ENCODE measurements at places on chromosomes 4 and X. TPM values are rescaled to one million over a fixed set of nuclear protein-coding genes. Genes with fewer than 3 reads are reported as not detected.

DNA sequence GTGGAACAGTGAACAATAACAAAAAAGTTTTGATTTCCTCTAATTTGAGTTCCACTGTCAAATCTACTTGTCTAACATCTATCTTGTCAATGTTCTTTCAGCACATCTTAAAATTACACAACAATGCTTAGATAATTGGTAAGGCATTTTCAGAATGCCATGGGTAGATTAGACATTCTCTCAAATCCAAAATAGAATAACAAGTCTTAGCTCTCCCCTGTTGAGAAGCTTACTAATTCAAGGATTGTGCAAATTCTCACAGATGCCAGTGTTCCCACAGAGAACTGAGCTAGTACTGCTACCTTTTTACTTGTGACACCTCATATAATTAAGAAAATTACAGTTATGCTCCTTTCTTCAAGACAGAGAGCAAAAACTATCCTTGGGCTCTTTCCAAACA lies 2442.0 kb downstream of the PCDH7 start:
- DNase-seq: no peak

GRCh38 chr4:87849612-87850011 lies 16.8 kb downstream of the MEPE start:
- DNase-seq: no peak

DNA sequence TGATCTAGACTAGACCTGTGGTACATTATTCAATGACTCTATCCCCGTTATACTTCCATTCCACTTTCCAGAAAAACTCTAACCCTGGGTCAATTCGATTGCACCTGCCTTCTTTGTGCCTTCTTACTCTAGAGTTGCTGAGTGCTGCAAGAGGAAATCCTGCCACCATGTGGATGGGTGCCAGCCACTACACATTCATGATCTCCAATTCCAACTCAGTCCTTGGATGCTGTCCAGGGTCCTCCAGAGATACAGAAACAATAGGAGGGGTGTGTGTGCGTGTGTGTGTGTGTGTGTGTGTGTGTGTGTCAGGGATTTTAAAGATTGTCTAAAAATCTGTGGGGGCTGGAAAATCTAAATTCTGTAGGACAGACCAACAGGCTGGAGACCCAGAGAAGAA lies 42.9 kb upstream of the INTS6L start:
- peak; percentile 33 for DNase-seq

- no peak for DNase-seq
Observed at GRCh38 chr4:173046818-173047217, 121.8 kb upstream of the GALNT7 start.

DNA sequence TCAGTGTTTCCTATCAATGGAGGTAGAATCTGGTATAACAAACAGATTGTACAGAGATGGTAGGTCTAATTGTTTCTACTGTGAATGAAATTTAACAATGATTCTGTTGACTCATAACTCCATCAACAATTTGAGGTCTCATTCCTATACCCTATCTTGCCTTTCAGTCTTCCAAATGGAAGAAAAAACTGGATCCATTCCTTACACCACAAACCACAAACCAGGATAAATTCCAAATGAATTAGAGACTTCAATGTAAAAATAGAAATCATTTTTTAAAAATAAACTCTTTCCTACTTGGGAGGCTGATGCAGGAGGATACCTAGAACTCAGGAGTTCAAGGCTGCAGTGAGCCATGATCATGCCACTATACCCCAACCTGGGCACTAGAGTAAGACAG lies 114.4 kb upstream of the WDR44 start:
- DNase-seq: no peak

The KLHL2 gene
- 17.6 TPM for total RNA-seq

DNA sequence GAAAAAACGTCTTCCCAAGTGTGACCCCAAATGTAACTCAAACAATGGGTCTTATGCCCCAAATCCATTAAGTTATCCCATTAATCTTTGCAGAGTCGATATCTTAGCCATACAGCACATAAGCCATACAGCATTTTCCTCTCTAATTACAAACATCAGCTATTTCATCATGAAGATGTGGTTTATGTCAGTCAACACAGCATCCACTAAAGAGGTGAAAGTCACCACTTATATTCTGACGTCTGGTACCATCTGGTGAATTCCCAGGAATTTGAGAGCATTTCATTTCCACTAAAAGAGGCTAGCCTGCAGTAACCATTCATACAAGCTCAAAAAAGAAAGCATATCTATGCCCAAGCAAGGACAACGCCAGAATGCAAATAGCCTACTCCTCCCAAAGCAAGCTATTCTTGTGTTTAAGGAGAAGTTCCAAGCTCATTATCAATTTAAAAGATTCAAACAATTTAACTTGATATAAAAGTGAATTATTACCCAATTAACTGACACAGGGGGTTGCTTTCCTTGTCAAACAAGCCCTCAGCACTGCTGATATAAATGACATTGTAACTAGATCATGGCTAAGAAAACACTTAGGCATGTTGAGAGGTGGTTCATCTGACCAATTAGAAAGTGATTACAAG lies 203.3 kb downstream of the ANTXR2 start:
- DNase-seq: no peak

- peak; percentile 74 for DNase-seq
Observed at GRCh38 chrX:123084797-123085196, 99.3 kb upstream of the GRIA3 start.

The KCNIP4 gene
- not detected for total RNA-seq

The VEGFD gene
- total RNA-seq: 0.27 TPM

The GAB3 gene
- not detected for total RNA-seq

The SLIT2 gene
- not detected for total RNA-seq

- DNase-seq: peak; percentile 5
Observed at GRCh38 chr4:127622921-127623796, 9.6 kb upstream of the INTU start.

GRCh38 chrX:74520291-74520690 lies 94.1 kb downstream of the RLIM start:
- DNase-seq: no peak

GRCh38 chrX:9864011-9864410 lies 77.8 kb downstream of the SHROOM2 start:
- DNase-seq: no peak

The TEX13B gene
- not detected for total RNA-seq

The PHKA1 gene
- total RNA-seq: 6.8 TPM
